ENCODE measurements at places on chromosomes 5 and 9.

GRCh38 chr5:32690153-32690552 lies 21.0 kb upstream of the NPR3 start:
- no peak for DNase-seq

DNA sequence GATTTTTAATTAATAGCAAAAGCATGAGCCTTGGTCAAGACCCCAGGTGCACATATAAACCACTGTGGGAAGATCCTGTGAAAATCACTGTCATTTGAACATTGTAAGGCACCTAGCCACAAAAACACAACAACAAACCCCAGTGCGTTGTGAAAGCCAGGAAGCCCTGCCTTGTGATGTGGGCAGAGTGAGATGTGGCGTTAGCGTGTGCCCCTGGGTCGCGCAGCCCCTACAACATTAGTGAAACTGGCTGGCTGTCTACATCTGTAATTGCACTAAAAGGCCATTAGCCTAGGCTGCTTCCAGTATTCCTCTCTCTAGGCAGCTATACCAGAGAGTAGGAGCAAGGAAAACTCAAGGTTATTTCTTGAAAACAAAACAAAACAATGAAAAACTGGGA lies 21.1 kb upstream of the PDZD2 start:
- no peak for DNase-seq

GRCh38 chr5:79423296-79423695 lies 90.6 kb downstream of the HOMER1 start:
- no peak for DNase-seq

- no peak for DNase-seq
Measured at GRCh38 chr5:77642738-77643653, 4.5 kb upstream of the OTP start.

DNA sequence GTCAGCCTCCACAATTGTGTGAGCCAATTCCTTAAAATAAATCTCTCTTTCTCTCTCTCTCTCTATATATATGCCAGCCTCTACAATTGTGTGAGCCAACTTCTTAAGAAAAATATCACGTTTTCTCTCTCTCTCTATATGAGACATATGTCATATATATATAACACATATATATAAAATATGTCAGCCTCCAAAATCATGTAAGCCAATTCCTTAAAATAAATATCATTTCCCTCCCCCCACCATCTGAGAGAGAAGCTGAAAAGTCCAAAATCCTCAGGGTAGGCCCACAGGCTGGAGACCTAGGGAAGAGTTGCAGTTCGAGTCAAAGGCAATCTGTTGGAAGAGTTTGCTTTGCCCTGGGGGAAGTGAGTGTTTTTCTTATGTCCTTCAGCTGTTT lies 158.1 kb upstream of the RPS23 start:
- no peak for DNase-seq

GRCh38 chr5:154794525-154795234 lies 39.5 kb downstream of the LARP1 start:
- no peak for DNase-seq

GRCh38 chr5:172380987-172381643 lies 73.2 kb downstream of the SH3PXD2B start:
- DNase-seq = peak; percentile 47

DNA sequence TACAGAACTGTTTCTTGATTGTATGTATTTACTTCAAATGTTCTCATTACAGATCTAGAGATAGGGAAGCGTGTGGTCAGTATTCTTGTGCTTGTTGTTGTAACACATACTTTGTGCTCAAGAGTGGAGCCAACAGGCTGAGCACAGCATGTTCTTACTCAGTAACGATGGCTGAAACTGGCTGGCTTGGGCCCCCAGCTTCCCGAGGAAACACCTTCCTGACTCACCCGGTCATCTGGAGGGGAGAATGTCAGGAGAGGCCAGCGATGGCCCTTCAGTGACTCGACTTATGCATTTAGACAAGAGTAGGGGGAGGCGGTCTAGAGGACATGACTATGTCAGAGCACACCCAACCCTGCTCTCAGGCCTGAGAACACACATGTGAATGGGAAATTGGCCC lies 25.6 kb downstream of the ZNF474 start:
- DNase-seq = no peak

DNA sequence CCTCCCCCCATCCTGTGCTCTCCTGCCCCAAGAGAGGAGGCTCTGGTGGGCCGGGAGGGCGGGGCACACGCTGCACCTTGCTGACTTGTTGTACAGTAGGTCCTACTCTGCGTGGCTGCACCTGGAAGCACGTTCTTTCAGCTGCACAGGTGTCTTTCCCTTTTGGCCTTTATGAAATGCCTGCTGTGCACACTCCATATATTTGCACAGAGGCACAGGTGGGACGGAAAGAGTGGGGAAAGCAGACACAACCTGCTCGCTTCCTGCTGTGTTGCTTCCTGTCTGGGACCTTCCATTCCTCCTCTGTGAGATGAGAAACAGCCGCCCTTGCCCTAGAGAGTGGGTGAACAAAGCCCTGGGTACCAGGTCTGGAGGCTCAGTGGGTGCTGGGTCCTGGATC lies 4.8 kb downstream of the USP20 start:
- no peak for DNase-seq

DNA sequence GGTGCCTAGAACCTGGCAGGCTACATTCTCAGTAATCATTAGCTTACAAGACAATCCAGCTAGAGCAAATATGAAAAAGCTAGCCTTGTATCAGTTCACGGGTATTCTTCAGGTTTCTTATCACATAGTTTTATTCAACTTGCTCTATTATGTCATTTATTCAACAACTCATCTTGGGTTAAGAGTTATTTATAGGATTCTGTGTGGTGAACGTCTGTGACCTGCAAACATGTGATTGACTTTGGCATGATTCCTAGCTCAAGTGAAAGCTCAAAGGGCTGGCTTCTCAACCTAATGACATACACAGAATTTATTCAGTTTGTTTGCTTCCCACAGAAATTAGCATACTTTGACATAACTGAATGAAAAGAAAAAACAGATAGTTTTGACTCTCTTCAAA lies 173.1 kb downstream of the PLPPR1 start:
- no peak for DNase-seq

DNA sequence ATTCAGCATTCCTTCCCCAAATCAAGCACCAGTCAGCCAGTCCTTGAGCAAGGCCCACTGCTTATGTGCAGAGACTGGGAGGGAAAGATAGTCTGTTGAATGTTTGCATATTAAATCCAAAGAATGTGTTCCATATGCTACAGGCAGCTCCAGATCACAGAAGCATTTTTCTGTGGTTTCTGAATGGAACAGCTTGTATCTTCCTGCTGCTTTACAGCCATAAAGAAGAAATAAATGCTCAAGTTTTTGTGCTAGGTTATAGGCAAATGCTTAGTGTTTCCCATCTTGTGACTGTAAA lies 310.3 kb downstream of the TRIM36 start:
- no peak for DNase-seq

DNA sequence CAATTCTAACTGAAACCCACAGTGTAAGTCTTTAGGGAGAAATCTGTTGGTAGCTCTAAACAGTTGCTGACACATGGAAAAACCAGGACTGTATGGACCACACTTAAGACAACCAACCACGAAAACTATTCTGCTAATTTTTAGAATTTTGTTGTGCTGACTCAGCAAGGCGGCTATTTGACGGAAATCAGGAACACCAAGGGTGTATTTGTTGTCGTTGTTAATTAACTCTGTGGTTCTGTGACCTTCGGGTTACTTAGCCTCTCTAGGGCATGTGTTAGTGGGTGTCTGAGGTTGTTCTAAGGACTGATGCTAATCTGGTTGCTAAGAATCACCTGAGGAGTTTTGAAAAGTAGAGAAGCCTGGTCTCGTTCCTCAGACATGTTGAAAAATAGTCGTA lies 79.2 kb downstream of the ATP10B start:
- no peak for DNase-seq

DNA sequence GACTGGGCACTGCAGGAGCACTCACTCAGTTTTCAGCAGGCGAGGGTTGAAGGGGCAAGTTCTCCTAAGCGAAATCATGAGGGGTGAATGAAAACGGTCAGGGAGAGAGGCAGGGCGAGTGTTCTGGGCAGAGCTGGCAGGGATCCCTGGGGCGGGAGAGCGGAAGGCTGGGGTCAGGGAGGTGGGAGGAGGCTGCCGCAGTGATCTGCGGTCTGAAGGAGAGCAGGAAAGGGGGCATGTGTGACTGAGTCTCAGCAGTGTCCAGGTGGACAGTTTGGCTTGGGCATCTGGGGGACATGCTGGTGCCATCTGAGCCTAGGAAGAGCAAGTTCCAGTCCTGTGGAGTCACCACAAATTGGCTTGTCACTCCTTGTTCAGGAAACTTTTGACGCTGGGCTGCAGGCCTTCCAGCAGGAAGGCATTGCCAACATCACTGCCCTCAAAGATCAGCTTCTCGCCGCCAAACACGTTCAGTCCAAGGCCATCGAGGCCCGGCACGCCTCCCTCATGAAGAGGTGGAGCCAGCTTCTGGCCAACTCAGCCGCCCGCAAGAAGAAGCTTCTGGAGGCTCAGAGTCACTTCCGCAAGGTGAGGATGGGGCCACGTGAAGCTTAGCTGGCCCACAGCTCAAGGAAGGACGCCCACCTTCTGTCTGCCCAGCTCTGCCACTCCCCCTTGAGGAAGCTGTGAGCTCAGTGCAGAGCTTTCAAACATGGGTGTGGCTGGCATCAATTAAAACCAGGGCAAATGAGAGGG lies 31.1 kb downstream of the DYNC2I2 start:
- DNase-seq = no peak

GRCh38 chr5:1192971-1193590 lies 8.3 kb upstream of the SLC6A19 start:
- DNase-seq = no peak

DNA sequence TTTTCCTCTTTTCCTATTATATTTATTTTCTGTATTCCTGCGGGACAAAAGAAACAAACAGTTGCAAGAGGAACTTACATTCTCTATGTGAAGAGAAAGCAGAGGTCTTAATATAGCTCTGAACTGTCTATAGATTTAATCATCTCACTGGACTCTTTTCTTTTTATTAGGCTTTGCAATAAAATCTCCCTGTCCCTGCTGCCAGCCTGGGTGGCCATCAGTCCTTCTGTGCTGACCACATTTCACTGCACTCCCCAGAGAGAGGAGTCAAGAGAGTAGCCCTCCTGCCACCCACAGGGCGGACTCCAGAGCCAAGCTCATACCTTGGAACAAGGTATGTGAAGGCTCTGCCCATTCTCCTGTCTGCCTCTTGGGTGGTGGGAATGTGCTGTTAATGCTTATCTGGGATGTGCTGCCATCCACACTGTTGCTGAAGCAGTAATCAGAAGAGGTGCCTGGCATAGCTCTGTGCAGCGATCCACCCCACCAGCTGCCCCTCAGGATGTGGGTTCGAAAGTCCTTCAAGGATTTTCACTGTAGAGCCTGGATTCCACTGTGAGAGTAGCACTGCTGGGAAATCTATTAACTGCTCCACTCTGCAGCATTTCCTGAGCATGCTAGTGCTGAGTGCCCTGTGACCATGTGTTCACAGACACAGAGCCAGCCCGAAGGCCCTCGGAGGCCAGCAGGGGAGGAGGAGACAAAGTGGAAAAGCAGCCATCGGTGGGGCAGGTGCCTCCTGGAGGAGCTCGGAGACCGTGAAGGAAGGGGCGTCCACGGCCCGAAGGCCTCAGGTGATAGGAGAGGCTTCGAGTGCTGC lies 334.6 kb downstream of the MED10 start:
- no peak for DNase-seq

DNA sequence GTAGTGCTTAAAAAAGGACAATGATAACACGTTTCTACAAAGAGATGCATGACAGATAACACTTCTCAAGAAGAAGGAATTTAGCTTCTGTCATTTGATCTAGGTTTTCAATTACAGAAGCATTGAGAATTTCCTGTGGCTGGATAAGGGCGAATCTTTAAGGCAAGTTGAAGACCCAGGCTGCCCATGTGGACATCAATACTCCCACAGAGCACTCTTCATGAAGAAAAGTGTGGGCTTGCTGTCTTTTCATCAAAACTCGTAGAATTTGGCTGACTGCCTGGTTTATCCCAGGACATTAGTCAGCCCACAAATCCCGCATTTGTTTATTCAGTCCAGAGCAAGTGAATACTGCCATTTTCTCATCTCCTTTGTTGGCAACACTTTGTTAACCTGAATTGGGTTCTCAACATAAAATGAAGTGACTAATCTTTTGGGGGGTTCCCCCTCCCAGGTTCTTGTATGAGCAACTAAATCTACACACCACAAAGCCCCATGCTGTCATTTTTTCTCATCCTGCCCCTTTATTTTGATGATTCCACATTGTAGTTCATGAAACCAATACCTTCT lies 43.4 kb upstream of the CDKN2B start:
- DNase-seq = no peak

DNA sequence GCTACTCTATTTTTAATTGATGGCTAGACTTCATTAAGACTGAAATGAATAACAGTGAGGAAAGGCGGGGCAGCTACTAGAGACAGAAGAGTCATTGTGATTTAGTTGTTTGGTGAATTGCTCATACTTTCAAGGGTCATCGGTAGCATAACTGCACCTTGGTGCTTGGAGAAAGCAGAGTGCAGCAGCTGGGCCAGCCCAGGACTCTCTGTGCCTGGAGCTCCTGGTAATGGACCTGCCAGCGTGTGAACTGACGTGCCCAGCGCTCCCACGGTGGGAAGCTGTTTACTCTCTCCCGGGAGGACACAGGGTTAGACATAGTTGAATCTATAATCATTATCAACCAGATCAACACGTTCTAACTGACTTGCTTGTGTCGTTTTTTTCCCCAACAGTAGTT lies 42.9 kb downstream of the LURAP1L start:
- no peak for DNase-seq

GRCh38 chr5:65820373-65820772 lies 98.4 kb downstream of the NLN start:
- DNase-seq = no peak

- no peak for DNase-seq
Measured at GRCh38 chr9:72509635-72510034, 11.8 kb upstream of the TMC1 start.

DNA sequence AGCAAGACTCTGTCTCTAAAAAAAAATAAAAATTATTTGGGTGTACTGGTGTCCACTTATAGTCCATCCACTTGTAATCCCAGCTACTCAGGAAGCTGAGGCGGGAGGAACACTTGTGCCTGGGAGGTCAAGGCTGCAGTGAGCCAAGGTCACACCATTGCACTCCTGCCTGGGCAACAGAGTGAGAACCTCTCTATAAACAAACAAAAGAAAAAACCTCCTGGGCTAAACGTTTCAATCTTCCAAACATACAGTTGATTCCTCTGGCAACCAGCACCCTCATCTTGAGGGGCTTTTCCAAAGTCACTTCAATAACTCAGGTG lies 13.9 kb upstream of the CDK5RAP2 start:
- DNase-seq = no peak

- no peak for DNase-seq
Measured at GRCh38 chr5:39169081-39169480, 50.3 kb downstream of the FYB1 start.
